ENCODE measurements at places on chromosomes 12 and 14.
A peak's percentile ranks its signal among the peaks of the same experiment; 100 is the strongest.

DNA sequence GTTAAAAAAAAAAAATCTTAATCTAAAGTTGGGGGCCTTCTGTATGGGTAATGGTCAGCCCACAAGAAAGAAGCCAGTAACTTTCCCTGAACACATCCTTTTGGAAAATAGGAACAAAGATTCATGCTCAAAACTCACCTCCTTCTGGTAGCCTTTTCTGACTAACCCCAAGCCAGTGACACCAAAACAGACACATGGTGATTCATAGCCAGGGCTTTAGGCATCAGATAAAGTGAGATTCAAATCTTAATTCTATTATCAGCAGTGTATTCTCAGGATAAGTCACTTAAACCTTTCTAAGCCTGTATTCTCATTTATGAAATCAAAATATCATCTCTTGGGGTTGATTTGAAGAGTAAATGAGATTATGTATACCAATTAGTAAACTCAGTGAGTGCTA, 4.9 kb downstream of the ATP5MC2 start:
- no peak for DNase-seq

DNA sequence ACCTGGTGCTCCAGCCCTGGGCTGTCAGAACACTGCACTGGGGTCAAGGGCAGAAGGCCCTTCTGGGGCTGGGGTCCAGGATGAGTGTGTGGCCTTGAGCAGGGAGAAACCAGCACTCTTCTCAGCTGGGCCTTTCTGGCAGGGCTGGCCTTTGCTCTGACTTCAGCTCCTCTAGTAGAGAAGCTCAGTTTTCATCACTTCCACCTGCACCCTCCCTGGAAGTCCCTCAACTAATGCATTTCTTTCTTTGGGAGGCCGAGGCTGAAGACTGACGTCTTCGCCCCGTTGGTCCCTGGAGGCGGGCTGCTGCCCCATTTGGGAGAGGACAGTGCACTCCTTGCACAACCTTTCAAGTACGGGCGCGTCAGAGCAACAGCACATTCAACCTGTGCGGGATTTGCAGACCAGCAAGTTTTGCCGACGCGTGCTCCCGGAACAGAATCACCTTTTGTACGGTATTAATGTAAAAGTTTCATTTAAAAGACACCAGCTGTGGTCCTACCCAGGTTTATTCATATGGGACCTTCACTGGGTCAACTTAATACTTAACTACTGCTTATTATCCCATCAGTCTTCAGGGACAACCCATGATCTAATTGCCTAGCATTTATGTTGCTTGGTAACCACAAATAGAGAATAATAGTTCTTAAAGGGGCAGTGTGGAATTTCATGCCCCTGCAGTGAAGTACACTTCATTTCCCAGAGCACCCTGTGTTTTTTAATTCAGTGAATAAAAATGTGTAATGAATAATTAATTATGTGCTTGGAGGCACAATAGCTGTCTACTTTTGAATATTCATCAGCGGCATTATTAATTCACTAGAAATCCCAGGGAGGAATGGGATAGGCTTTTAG, 134.8 kb upstream of the VRK1 start:
- no peak for DNase-seq

DNA sequence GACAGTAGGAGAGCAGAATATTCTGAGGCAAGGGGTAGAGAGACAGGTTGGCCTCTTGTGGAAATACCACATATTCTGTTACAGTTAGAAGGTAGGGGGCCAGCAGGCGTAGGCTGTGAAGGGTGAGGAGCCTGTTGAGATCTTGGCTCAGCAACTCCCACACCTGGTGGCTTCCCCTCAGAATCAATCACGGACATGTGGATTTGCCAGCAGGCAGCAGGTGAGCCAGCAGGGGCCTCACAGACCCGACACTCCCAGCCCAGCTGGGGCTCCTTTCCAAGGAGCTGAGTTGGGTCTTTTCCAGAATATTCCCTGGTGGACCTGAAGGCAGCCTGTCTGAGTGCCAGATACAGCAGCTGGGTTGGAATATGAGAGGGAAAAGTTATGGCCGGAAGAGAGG, 150.0 kb upstream of the CRY1 start:
- DNase-seq: no peak

DNA sequence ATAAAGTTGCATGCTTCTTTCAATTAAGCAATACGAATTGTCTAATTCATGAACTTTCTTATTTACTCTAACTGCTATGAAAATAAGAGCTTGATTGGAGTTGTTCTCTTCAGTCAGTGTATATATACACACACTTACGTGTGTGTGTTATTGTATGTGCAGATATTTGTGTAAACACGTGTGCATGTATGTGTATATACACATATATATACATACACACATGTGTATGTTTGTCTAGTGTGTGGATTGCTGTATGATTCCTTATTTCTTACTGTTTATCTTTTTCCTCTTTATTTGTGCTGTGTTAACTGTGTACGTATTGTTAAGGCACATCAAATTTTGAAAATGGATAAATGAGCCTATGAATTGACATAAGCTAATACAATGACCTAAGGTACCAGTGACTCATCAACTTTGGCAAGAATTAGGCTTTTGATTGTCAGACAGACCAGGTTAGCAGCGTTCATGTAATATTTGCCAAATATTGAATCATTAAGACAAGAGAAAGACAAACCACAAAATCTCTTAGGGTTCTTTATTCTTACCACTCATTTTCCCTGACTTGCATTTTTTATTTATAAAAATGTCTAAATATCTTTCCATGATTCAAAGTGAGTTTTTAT, 423.9 kb downstream of the SOX5 start:
- DNase-seq: no peak

DNA sequence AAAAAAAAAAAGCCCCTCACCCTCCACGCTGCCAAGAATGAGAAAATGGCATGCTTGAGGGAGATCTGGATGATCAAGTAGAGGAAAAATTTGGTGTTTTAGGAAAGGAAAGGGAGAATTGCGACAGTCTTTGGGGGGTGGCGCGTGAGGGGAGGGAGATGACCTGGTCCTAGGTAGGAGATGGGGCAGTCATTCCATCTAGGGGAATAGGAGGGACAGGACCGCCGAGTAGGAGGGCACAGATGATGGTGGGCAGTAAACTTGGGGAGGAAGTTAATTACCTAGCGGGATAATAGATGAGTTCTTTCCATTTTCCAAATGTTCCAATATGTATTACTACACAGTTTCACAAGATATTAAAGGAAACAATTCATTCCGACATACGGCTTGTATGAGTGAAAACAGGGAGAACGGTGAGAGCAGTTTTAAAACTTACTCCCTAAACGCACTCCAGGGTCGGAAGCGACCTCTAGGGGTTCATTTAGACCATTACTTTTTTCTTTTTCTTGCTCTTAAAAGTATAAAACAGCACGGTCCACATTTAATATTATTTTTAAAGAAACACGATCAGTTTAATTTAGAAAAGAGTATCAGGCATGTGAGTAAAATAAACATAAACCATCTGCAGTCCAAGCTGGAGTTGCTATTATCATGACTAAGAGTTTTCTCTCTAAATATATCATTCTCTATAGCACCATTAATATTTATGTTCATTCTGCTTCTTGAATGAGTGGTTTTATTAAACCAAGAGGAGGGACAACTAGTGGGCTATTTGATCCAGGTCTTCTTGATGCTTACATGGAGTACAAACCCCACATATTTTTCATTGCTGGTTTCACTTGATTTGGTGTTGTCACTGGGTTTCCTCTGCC, 3.0 kb upstream of the FNTB start:
- peak; percentile 50 for DNase-seq

GRCh38 chr14:34569750-34570149, 30.2 kb upstream of the EAPP start:
- no peak for DNase-seq

DNA sequence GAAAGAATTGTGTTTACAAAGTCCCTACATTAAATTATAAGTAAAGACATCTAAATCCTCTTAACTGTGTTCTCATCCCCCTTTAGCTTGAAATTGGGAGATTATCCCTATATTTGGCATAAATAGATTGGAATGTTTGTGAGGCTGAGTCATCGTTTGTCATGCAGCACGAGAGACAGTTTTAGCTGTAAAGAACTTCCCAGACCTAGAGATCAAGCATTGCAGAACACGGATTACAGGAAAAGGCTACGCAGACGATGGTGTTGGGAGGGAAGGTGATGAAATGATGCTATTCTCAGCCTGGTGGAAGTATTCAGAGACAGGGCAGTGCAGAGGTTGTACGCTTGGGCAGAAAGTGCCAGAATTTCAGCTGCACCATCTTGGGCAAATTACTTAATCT, 93.8 kb downstream of the PTPRB start:
- no peak for DNase-seq

DNA sequence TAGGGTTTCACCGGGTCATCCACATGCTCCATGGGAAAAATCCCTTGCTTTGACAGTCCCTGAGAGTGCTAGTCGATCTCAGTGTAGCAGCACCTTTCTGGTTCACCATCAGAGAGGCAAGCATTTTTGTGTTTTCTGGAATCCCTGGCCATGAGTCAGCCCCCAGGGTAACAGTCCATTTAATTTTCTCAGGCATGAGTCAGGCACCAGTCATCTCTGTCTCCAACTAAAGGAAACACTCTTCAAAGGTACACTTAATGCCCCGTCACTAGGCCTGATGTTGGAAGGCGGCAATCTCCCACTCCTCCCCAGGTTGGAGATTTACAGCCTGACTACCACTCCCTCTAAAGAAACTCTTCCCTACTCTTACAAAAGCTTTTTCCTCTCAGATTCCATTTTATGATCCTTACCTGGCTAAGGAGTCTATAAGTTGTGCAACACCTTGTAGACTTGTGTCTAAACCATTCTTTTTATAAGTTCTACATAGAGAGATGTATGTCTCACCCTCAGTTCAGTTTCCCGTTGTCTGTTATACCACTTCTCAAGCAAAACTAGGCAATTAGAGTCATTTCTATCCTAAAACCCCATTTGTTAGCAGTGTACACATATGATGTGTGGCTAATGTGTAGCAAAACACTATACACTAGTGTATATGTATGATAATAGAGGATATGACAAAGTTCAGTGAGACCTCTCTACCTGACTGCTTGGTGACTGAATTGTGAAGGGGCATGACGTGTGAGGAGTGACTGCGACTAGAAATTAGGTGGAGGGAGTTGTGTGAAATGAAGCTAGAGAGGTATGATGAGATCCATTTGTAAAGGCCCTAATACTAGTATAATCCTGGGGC, 24.6 kb downstream of the TMEM19 start:
- DNase-seq: no peak

DNA sequence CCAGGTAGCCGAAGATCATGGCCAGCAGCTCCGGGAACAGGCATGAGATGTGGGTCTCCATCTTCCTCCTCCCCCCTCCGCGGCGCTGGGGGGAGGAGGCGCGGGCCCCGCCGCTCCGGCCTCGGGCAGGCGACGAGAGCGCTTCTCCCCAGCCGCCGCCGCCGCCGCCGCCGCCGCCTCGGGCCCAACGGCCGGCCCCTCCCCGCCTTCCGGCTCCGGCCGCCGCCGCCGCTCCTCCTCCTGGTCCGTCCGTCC, 448 bp downstream of the FBXL14 start:
- no peak for DNase-seq

- no peak for DNase-seq
These were observed 84.5 kb downstream of the ZFP36L1 start for GRCh38 chr14:68708343-68708742.

GRCh38 chr12:68953536-68953935, 20.6 kb upstream of the CPM start:
- DNase-seq: no peak

- DNase-seq: no peak
These were observed 74.8 kb upstream of the PLXNC1 start for GRCh38 chr12:94073441-94074051.

- no peak for DNase-seq
These were observed 39.3 kb upstream of the DDX11 start for GRCh38 chr12:31034372-31034771.

GRCh38 chr14:104972301-104973134, 5.7 kb downstream of the AHNAK2 start:
- DNase-seq: no peak

DNA sequence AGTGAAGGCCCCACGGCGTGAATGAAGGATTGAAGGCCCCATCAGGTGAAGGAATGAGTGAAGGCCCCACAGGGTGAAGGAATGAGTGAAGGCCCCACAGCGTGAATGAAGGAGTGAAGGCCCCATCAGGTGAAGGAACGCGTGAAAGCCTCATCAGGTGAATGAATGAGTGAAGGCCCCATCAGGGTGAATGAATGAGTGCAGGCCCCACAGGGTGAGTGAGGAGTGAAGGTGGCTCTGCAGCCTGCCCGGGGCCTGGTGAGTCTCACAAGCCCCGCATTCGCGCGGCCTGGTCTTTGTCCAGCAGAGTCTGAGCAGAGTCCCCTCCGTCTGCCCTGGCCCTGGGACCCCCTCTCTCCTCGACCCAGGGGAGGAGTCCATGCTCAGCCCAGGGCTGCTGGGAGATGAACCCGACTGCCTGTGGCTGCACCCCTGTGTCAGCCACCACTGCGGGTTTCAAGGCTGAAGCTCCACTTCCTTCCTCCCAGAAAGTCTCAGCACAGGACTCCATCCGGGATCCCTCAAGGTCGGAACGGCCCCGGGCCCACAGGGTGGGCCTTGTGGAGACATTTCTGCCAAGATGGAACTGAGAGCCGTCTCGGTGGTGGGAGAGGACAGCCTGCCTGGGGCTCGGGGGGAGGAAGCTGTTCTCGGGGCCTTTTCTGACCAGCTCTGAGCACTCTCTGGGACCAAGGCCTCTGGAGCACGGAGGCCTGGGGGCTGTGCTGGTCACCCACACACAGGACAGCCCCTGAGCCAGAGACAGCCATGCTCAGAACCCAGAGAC, 37.4 kb upstream of the TMEM179 start:
- no peak for DNase-seq

- DNase-seq: no peak
These were observed 991.2 kb downstream of the VRK1 start for GRCh38 chr14:97788364-97788763.

DNA sequence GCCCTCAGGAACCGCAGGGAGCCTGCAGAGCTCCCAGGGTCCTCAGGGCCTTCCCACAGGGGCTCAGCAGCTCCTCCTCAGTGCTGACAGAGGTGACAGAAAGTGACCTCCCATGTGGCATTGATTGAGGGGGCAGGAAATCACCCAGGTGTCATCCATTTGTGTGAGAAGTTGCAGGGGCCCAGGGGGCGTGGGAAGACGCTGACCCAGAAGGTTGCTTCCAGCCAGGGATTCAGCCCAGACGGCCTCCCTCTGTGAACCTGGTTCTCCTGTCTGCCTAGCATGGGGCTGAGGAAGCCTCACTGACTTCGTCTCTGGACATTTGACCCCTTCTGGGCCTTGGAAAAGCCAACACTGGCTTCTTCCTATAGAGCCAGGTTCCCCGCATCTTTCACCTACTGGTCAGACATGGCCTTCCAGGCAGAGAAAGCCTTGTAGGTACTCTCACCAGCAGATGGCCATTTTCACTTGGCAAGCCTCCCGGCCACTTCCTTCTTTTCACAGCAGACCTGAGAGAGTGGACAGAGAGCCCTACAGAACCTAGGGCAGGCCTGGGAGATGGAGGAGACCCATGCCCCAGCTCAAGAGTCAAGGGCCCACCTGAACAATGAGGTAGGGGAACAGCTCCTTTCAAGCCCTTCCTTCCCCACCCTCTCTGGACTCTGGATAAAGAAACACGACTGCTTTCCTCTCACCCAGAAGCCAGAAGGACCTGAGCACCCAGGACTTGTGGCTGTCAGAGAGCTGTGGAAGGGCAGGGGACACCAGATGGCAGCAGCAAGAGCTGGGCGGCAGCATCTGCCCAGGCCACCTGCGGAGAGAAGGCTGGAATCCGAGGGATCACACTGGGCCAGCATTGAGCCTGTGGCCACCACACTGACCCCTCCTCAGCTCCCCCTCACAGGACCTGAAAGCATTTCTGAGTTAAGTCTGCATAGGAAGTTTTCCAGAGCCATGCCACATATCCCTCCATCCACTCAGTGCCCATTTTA, 377.8 kb downstream of the DPF3 start:
- DNase-seq: no peak

All from naive B cell (primary cell).